Mononuclear cell (primary cell): ENCODE measurements at places on chromosomes 5 and 9. TPM values are rescaled to one million over a fixed set of nuclear protein-coding genes. Genes with fewer than 3 reads are reported as not detected.

The MLLT3 gene
- total RNA-seq: 61.1 TPM

The BTF3 gene
- 456 TPM for total RNA-seq

The SARDH gene
- 4.7 TPM for total RNA-seq

The UCK1 gene
- total RNA-seq: 12.9 TPM

The SLC36A2 gene
- total RNA-seq: not detected

The ANKRD34B gene
- 0.10 TPM for total RNA-seq

The ZNG1E gene
- 40.3 TPM for total RNA-seq

The HCN1 gene
- not detected for total RNA-seq

The IFNA21 gene
- total RNA-seq: not detected

The GGTA1 gene
- 9.6 TPM for total RNA-seq

The FABP6 gene
- not detected for total RNA-seq

The PDE8B gene
- 0.21 TPM for total RNA-seq

The PCAT7 gene
- not detected for total RNA-seq

The GRIA1 gene
- not detected for total RNA-seq

The LRRC8A gene
- total RNA-seq: 26.4 TPM

The P4HA2 gene
- 0.31 TPM for total RNA-seq

The LURAP1L gene
- 0.10 TPM for total RNA-seq

The ARL14EPL gene
- total RNA-seq: not detected

The ZNF483 gene
- total RNA-seq: 29.9 TPM

The POU5F2 gene
- total RNA-seq: 3.0 TPM

The DMRT2 gene
- total RNA-seq: not detected

The PCDHA9 gene
- total RNA-seq: not detected

The PCDHB13 gene
- total RNA-seq: not detected

The GLRA1 gene
- total RNA-seq: not detected

The FAM153A gene
- total RNA-seq: 16.5 TPM

The TDRD7 gene
- 7.2 TPM for total RNA-seq

The CDH9 gene
- 0.10 TPM for total RNA-seq

The SLC6A3 gene
- total RNA-seq: not detected

The STPG3 gene
- total RNA-seq: not detected

The INSL4 gene
- total RNA-seq: not detected

The C8G gene
- not detected for total RNA-seq

The TRPM3 gene
- total RNA-seq: not detected

The CCL27 gene
- 0.21 TPM for total RNA-seq

The GDF9 gene
- 0.42 TPM for total RNA-seq

The IFNA7 gene
- total RNA-seq: not detected

The CNTFR gene
- not detected for total RNA-seq

The STC2 gene
- under 0.01 TPM for total RNA-seq

The TMEM167A gene
- total RNA-seq: 71.7 TPM

The DMGDH gene
- total RNA-seq: not detected

The FOXD4L3 gene
- total RNA-seq: not detected

The IRX1 gene
- total RNA-seq: not detected

The ARHGEF39 gene
- 0.10 TPM for total RNA-seq

The OR1J4 gene
- total RNA-seq: not detected

The PPP2R2B gene
- 5.4 TPM for total RNA-seq

The C9orf43 gene
- 0.21 TPM for total RNA-seq

The MIGA2 gene
- 22.7 TPM for total RNA-seq

The GABRA1 gene
- total RNA-seq: not detected

The PCDHGA11 gene
- total RNA-seq: 0.21 TPM

The RELL2 gene
- total RNA-seq: 6.6 TPM

The WASHC1 gene
- 2.8 TPM for total RNA-seq

The RPL35 gene
- 2,254 TPM for total RNA-seq
